Left hindlimb (tissue), 1 donor: ENCODE measurements at places on chromosomes 1 and 21.

GRCh38 chr1:151005729-151006319 is 878 bp downstream of the MINDY1 start:
- DNase-seq: no peak

DNA sequence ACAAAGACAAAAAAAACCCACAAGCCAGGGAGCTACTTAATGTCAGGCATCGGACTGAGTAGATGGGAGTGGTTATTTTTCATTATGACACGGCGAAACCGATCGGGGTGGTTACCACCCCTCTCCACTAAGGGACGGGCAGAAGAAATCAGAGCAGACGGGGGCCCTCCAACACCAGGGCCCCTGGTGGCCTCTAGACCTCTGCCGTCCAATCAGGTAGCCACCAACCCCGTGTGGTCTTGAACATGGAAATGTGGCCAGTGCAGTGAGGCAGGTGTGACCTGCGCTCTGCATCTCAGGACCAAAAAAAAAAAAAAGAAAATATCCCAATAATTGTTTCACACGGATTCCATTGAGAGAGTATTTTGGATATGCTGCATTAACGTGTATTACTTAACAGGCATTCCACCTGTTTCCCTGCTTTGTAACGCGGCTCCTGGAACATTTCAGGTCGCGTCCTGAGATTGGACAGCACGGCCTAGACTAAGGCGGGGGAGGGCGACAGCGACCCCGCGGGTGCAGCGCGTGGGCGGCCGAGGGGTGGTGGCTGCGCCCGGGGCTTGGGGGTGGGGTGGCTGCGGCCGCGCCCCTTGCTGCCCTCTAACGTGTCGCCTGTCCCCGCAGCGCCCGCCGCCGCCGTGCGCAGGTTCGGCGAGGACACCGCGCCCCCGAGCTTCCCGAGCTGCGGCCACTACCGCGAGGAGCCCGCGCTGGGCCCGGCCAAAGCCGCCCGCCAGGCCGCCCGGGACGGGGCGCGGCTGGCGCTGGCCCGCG is 48.3 kb downstream of the SIM2 start:
- no peak for DNase-seq

GRCh38 chr1:5191470-5191869 is 537.1 kb downstream of the AJAP1 start:
- DNase-seq: no peak

DNA sequence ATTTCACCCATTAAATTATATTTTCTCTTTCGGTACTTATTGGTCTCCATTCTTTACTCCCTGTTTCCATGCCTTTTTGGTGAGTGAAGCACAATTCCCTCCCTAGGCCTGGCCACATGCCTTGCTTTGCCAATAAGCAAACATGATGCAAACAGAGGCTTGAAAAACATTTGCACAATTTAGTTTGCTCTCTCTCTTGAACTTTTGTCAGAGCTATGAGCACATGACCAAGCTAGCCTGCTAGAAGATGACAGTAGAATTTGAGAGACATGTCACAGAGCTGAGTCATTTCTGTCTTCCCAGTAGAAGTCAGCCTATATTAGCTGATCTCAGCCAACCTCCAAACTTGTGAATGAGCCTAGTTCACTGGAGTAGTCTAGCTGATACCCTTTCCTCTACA is 24.6 kb downstream of the ANGPTL3 start:
- DNase-seq: no peak

DNA sequence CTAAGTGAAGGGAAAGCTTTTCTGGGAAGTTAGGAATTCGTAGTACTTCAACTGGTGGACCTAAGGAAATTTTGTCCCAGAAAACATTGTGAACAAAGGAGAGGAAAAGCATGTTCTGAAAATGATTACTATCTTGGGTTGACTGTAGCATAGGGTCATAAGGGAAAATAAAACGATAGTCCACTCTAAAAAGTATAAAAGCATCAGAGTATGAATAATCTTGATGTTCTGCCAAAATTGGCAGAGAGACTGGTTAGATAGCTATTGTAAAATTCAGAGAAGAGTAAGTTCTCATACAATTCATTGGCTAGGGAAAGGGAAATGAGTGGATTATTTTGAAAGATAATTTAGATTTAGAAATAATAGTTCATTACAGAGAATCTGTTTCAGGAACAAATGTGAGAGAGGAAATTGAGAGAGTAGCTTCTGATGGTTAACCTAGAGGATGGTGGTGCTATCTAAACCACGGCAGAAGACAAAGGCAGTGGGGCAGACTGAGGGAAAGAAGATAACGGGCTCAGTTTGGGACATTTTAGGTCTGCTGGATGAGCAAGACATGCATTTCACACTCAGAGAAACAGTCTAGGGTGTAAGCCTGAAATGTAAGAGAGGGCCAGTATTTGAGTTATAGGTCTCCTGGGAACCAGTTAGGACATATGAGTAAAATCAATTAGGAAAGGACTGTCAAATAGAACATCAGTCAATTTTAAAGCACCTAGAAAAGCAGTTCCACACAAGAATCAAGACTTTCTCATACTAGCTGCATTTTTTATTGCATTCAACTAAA is 799.3 kb upstream of the CXADR start:
- DNase-seq: no peak

GRCh38 chr1:223771814-223772770 is 59.8 kb downstream of the CAPN2 start:
- DNase-seq: peak; percentile 46

- no peak for DNase-seq
These were observed 4.9 kb upstream of the GJB5 start for GRCh38 chr1:34749992-34750391.

GRCh38 chr1:221712198-221712684 is 29.6 kb downstream of the DUSP10 start:
- DNase-seq: no peak

GRCh38 chr21:41246808-41247207 is 69.8 kb upstream of the FAM3B start:
- DNase-seq: no peak

GRCh38 chr21:46059195-46059594 is 38.7 kb upstream of the COL6A2 start:
- DNase-seq: no peak

GRCh38 chr21:41834926-41835663 is 44.0 kb downstream of the PRDM15 start:
- no peak for DNase-seq

- DNase-seq: no peak
These were observed 42.2 kb upstream of the KCNE1 start for GRCh38 chr21:34554227-34554626.

GRCh38 chr21:23574932-23575331 is 2032.3 kb downstream of the MRPL39 start:
- DNase-seq: no peak

DNA sequence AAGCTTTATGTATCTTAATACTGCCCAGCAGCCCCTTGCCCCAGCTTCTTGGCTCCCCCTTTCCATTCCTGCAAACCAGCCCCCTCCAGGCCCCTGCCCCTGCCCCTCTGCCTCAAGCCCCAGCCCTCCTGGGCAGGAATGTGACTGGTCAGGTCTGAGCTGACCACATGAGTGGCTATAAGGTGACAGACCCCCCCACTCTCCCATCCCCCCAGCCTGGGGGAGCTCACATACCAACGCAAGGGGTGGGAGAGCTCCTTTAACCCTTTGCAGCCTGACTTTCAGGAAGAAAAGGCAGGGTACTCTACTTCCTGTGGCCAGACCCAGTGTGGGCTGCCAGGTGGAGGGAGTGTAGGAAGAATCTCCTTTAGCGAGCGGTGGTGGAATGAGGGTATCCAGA is 33.2 kb downstream of the AHDC1 start:
- no peak for DNase-seq

DNA sequence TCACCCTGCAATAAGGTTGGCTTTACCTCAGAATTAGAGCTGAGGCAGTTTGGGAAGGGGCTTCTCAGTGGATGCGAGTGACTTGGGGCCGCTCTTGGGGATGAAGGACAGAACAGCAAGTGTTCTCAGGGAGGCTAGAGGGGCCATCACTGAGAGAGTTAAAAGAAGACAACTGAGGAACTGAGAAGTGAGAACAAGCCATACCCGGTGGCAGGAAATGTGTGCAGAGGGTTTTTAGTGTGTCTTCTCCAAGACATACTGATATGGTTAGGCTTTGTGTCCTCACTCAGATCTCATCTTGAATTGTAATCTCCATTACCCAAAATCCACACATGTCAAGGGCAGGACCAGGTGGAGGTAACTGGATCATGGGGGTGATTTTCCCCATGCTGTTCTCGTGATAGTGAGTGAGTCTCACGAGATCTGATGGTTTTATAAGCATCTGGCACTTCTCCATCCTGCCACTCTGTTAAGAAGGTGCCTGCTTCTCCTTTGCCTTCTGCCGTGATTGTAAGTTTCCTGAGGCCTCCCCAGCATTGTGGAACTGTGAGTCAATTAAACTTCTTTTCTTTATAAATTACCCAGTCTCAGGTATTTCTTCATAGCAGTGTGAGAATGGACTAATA is 75.8 kb downstream of the PCBP3 start:
- DNase-seq: no peak

DNA sequence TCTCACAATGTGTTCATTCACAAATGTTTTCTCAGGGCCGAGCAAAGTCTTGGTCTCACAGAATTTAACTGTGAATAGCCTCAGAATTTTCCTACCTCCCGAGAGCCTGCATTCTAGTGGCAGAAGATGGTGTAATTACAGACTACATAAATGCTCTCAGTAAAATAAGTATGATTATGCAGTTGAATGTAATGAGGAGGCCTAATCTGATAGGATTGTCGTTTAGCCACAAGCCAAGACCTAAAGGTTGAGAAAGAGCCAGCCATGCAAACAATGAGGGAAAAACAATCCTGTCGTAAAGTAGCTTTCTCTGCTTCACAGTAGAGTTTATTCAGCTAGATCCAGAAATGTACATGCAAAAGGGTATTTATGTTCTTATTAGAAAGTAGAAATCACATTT is 607.8 kb upstream of the B3GALT2 start:
- DNase-seq: no peak

GRCh38 chr1:44594353-44594752 is 79.9 kb downstream of the TMEM53 start:
- no peak for DNase-seq

DNA sequence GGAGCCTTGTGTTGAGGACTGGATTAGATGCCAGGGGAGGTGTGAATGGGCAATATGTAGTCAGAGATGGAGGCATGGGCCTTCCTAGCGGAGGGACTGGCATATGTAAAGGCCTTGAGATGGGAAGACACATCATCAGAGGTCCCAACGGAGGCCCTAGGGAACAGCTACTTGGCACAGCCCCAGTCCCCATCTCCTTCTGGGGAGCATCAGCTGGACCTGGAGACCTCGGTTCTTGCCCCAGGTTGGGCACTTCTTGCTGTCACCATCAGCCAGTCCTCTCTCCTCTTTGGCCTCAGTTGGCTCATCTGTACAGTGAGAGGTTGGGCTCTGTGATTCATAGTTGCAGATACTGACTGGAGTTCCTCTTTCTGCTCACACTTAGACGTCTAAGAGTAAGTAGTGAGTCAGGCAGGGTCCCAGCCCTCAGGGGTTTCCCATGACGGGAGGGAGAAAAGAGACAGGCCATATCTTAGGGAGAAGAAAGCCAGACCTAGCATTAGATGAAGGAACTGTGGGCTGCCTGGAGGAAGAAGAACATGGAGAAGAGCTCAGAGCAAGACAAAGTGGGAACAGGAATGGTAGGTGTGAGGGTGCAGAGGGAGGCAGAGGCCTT is 3.4 kb upstream of the MARCKSL1 start:
- DNase-seq: no peak

DNA sequence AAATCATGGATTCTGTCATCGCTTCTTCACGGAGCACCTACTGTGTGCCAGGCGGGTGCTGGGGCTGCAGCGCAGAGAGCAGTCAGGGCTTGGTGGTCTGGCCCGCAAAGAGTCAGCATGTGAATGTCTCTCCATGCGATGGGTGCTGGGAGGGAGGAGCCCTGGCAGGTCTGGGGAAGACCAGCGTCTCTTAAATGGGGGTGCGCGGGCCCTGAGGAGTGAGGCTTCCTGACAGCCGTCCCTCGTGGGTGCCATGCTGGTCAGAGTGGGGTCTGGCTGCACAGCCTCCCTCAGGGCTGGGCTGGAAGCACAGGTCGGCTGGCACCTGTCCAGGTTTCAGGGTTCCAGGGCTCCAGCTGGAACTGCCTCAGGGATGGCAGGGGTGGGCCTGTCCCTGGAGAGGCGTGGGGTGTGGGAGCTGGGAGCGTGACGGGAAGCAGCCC is 18.5 kb downstream of the TP73 start:
- no peak for DNase-seq

DNA sequence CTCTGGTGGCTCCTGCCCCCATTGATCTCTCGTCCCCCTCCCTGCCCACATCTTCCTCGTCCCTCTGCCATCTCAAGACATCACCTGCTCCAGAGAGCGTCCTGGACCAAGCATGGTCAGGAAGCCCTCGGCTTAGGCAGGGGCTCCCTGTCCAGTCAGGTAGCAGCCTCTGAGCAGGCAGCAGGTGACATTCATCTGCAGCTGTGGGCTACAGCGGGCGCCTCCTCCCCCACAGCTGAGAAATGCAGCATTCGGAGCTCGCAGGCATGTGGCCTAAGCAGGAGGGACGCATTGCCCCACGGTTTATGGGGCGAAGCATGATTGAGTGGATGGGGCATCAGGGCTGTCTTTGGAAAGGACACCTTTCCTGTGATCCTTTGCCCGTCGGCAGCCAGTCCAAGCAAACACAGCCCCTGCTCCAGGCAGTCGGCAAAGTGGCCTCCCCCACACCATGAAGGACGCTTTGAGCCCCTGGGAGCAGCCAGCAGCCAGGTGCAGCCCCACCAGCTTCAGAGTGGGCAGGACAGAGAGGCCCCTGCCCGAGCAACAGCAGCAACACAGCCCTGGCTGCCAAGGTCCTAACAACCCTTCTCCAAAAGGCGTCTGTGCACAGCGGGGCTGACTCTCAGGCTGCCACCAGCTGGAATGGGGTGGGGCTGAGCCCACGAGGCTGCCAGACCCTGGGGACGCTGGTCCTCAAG is 234.1 kb upstream of the VAMP3 start:
- DNase-seq: no peak

DNA sequence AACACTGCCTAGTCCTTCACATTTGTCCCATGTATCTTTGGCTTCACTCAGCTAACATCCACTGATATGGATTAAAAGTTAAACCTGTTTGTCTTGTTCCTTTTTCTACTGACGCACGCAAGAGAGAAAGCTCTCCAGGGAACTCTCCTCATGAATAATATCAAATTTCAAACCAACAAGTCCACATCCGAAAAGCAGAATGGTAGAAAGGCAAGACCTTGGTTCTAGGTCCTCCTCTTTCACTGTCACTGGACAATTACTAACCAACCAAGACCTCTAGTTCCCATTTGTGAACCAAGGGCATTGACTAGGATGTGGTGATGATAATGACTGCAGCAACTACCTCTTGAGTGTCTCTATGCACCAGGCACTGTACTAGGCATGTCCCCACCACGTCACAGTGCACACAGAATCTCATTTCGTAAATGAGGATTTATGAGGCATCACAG is 8.4 kb downstream of the PLPP3 start:
- DNase-seq: no peak

DNA sequence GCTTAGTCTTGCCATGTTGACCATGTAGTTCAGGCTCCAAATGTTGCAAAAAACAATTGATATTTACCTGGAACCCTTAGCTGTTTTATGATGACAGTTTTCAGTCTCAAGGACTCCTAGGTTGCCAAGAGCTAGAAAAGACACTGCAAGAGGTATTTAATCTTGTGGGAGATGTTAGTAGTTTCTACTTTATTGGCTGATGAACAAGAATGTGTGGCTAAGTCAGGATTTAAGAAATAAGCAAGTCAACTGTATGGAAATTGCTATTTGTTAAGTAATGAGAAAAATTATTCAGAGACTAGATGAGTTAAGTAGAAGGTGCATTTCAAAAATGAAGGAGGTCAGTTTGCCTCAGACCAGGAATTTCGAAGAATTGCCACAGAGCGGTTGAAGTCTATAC is 639.7 kb upstream of the USP24 start:
- no peak for DNase-seq

- DNase-seq: no peak
These were observed 119.2 kb downstream of the TM2D1 start for GRCh38 chr1:61605607-61606321.
